RPMI7951 (cell line): ENCODE measurements at places on chromosomes 11 and 22. TPM values are rescaled to one million over a fixed set of nuclear protein-coding genes. Genes with fewer than 3 reads are reported as not detected.
A peak's percentile ranks its signal among the peaks of the same experiment; 100 is the strongest.

P4HA3 gene
- total RNA-seq: 5.2 and 7.7 TPM in 2 replicates

SLCO2B1 gene
- total RNA-seq: 0.39 and 0.60 TPM in 2 replicates

DNA sequence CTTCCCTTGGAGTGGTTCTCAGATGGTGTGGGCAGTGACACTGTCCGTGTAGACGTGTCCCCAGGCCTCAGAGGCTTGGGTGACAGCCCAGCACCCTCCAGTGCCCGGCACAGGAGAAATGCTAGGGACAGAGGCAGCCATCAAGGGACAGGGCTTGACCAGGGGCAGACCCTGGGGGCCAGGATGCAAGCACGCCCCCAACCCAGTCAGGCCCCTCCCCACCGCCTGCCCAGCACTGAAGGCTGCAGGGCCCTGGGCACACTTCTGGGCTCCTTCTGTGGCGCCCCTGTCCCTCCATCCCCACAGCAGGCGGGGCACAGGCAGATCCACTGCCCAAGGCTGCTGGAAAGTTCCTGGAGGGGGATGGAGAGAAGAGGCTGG lies 11.1 kb downstream of the IGF2 start:
- no peak for DNase-seq

- DNase-seq: no peak
These were observed 39.8 kb upstream of the MUC5AC start for GRCh38 chr11:1117992-1118391.

THY1 gene
- total RNA-seq: 949 and 1,053 TPM in 2 replicates

DNA sequence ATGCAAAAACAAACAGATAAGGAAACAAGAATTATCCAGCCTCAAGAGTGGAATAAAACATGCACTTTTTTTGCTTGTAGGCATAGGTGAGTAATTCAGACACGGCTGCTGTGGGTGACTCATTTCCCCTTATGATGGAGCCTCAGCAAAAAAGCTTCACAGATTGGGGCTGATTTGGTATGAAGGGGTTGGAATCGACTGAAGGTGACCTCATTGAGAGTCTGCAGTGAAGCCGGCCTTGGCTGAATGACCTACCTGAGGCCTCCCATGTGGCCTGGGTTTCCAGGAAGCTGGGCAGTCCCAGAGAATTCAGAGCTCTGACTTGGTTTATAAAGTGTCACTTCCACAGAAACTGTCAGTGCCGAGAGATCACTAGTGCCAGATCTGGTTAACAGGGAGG lies 34.2 kb upstream of the VPREB1 start:
- DNase-seq: peak; percentile 71
